ENCODE measurements at places on chromosomes 3 and 15. TPM values are rescaled to one million over a fixed set of nuclear protein-coding genes. Genes with fewer than 3 reads are reported as not detected.

GRCh38 chr3:52202384-52203077 is 4.6 kb downstream of the ALAS1 start:
- no peak overlapping the region for H3K4me3 ChIP-seq
- H3K36me3 ChIP-seq, result peaks cover 39% of the 10 kb centered on the region
- H3K27me3 ChIP-seq, result no peaks in the 10 kb centered on the region
- peaks cover 15% of the 10 kb centered on the region for H3K4me1 ChIP-seq
- DNase-seq, result no peak

DNA sequence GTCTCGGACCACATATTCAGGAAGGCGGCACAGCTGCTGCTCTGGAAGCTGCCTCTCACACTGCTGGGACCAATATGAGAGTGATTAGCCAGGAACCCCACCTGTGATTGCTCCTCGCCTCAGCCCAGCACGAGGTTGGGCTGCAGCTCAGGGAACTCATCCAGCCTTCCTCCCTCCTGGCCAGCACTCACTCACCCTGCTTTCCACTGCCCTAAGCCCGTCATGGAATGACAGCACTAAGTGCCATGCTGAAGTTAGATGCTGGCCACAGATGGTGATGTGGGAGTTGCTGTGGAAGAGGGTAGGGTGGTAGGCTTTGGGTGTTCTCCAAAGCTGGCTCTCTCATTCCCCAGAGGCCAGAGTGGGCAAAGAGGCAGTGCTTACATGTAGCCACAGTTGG is 7.3 kb downstream of the MST1R start:
- no peak overlapping the region for H3K27ac ChIP-seq
- H3K4me3 ChIP-seq, result no peak overlapping the region
- DNase-seq, result no peak

GRCh38 chr3:171056528-171056927 is 30.0 kb upstream of the SLC2A2 start:
- no peaks in the 10 kb centered on the region for H3K4me1 ChIP-seq
- DNase-seq, result no peak
- H3K27me3 ChIP-seq, result no peaks in the 10 kb centered on the region
- H3K27ac ChIP-seq, result no peak overlapping the region
- no peak overlapping the region for H3K4me3 ChIP-seq

GRCh38 chr15:52080031-52080430 is 32.5 kb downstream of the BCL2L10 start:
- no peak overlapping the region for H3K4me3 ChIP-seq
- H3K27me3 ChIP-seq, result no peaks in the 10 kb centered on the region
- DNase-seq, result no peak
- H3K4me1 ChIP-seq, result no peaks in the 10 kb centered on the region
- no peaks in the 10 kb centered on the region for H3K36me3 ChIP-seq

- no peaks in the 10 kb centered on the region for H3K27me3 ChIP-seq
- H3K36me3 ChIP-seq, result no peaks in the 10 kb centered on the region
- peaks cover 7% of the 10 kb centered on the region for H3K4me1 ChIP-seq
- no peak overlapping the region for H3K27ac ChIP-seq
- H3K4me3 ChIP-seq, result no peak overlapping the region
Measured at GRCh38 chr15:80264031-80264430, 12.0 kb upstream of the CTXND1 start.

DNA sequence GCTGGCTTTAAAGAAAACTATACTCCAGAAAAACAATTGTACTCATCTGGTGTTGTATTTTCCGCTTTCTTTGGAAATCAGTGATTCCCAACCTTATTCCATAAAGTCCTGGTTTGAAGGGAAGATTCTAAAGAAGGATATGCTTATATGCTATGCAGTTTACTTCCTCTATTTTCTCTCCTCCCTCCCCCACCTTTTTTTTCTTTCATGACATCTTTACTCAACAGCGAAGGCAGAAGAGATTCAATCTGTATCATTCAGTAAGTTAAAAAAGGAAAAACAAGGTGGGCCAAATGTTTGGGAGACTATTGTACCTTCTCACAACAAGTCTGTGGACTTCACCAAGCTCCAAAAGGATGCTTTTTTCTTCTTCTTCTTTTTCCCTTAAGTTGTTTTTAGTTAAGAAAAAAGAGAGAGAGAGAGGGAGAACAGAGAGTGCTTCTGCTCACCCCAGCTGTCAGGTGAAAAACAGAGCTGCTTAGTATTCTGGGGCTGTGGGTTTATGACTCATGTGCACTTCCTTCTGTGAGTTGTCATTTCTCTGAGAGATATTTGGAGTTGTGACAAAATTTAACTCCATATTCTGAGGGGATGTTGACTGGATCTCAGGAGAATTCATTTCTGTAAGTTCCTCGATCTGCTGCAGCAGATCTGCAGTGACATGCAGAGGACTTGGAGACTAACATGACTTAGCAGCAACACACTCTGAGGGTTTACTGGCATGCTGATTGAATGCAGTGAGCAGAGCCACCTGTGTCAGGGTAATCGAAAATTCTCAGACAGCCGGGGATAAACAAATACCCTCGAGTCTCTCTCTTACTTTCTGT is 70.7 kb downstream of the SSR3 start:
- H3K36me3 ChIP-seq, result no peaks in the 10 kb centered on the region
- H3K27ac ChIP-seq, result peak overlapping the region; percentile 17
- H3K4me3 ChIP-seq, result no peak overlapping the region
- no peaks in the 10 kb centered on the region for H3K4me1 ChIP-seq
- no peaks in the 10 kb centered on the region for H3K27me3 ChIP-seq

DNA sequence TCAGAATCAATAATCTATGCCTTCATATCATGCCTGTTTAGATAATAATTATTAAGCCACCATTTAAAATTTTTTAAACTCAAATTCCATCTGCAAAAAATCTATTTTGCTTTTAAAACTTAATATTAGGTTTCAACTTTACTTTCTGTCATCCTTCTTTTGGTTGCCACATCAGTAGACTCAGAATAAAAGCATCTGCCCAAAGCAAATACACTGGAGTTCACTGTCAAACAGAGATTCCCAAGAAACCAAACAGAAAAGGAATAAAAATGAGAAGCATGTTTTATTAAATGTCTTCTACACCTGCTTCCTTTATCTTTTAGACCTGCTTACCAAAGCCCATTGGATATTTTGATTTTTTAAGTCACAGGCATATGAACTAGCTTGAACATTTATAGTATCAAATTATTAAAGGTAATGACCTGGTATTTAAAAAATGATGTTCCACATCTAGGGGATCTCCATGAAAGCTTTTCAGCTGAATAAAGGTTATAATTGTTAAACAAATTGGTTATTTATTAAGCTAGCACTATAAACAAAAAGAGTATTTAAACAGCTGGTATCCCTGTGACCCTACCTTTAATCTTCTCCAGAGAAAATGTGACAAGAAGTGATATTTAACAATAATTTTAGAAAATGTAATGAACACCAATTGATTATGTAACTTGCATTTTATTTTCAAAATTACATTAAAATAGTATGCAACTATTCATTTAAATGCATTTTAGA is 62.5 kb downstream of the ALCAM start:
- H3K36me3 ChIP-seq, result no peaks in the 10 kb centered on the region
- no peak overlapping the region for H3K27ac ChIP-seq
- no peak for DNase-seq
- no peak overlapping the region for H3K4me3 ChIP-seq
- no peaks in the 10 kb centered on the region for H3K27me3 ChIP-seq
- no peaks in the 10 kb centered on the region for H3K4me1 ChIP-seq

- no peak overlapping the region for H3K4me3 ChIP-seq
- H3K27ac ChIP-seq, result no peak overlapping the region
- no peaks in the 10 kb centered on the region for H3K36me3 ChIP-seq
- no peaks in the 10 kb centered on the region for H3K27me3 ChIP-seq
- DNase-seq, result no peak
Measured at GRCh38 chr3:52182196-52182595, 15.8 kb upstream of the ALAS1 start.

DNA sequence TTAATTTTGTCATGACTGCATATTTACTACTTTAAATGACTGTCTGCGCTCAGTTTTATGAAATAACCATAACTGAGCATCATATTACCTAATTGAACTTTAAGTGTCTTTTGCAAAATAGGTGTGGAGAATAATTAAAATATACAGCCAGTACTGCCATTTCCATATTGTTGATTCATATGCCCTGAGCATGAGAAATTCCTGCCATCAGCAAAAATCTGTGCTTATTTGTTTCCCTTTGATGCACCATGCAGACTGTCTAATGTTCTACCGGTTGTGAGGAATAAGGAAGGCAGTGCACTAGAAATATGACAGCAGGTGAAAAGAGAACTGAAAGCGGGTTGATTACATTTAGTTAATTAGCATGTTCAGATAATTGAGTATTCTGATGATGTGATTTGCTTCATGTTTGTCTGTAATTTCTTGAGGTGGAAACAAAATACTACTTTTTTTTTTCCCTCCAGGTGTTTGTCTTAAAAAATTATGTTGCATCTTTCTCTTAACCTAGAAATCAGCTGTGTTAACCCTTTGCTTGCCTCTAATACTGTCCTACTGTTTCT is 229.4 kb upstream of the AZI2 start:
- H3K27ac ChIP-seq, result no peak overlapping the region
- no peaks in the 10 kb centered on the region for H3K36me3 ChIP-seq
- no peak overlapping the region for H3K4me3 ChIP-seq
- DNase-seq, result no peak
- H3K4me1 ChIP-seq, result no peaks in the 10 kb centered on the region

- DNase-seq, result peak; percentile 63
- H3K36me3 ChIP-seq, result no peaks in the 10 kb centered on the region
- peak overlapping the region; percentile 79 for H3K4me3 ChIP-seq
- peaks cover 4% of the 10 kb centered on the region for H3K27me3 ChIP-seq
- no peaks in the 10 kb centered on the region for H3K4me1 ChIP-seq
- peak overlapping the region; percentile 98 for H3K27ac ChIP-seq
Measured at GRCh38 chr3:18423401-18424212, 1.5 kb downstream of the SATB1 start.

- no peaks in the 10 kb centered on the region for H3K27me3 ChIP-seq
- H3K27ac ChIP-seq, result no peak overlapping the region
- H3K4me1 ChIP-seq, result no peaks in the 10 kb centered on the region
- H3K4me3 ChIP-seq, result no peak overlapping the region
- no peaks in the 10 kb centered on the region for H3K36me3 ChIP-seq
- no peak for DNase-seq
Measured at GRCh38 chr3:157301755-157302154, 134.9 kb upstream of the PTX3 start.

- no peaks in the 10 kb centered on the region for H3K27me3 ChIP-seq
- H3K36me3 ChIP-seq, result no peaks in the 10 kb centered on the region
- no peak overlapping the region for H3K4me3 ChIP-seq
- no peak for DNase-seq
- no peak overlapping the region for H3K27ac ChIP-seq
Measured at GRCh38 chr3:162602619-162603018, 1106.0 kb downstream of the OTOL1 start.

DNA sequence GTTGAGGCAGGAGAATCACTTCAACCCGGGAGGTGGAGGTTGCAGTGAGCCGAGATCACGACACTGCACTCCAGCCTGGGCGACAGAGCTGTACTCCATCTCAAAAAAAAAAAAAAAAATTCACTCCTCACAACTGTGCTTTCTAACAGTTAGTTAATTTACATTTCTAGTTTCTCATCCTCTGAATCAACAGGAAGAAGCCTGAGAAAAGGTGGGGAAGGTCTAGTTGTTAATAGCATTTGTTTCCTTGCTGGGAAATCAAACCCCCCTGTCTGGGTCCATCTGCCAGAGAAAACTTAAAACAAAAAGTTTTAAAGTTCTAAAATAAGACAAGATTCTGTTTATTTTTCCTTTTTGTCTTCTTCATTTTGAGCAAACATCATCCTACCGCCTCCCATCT is 62.3 kb downstream of the TMEM39A start:
- H3K4me1 ChIP-seq, result no peaks in the 10 kb centered on the region
- H3K36me3 ChIP-seq, result peaks cover 19% of the 10 kb centered on the region
- H3K27me3 ChIP-seq, result no peaks in the 10 kb centered on the region
- H3K4me3 ChIP-seq, result no peak overlapping the region
- H3K27ac ChIP-seq, result no peak overlapping the region

GRCh38 chr3:73592154-73593144 is 32.3 kb downstream of the PDZRN3 start:
- peaks cover 23% of the 10 kb centered on the region for H3K36me3 ChIP-seq
- no peak for DNase-seq
- H3K4me3 ChIP-seq, result no peak overlapping the region

DNA sequence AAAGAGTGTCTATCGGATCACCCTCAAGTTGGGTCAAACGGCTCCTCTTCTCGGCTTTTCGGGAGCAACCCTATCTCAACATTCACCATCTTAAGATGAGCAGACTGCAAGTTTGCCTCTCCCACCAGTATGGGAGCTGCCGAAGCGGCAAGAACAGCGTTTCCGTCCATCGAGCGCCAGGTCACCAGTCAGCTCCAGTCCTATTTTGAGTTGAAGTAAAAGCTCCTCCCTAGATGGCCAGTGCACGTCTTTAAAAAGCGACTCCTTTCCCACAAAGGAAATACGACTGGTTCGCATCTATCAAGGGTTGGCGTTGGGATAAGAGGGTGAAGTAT is 369 bp upstream of the U2SURP start:
- H3K4me1 ChIP-seq, result no peaks in the 10 kb centered on the region
- H3K4me3 ChIP-seq, result peak overlapping the region; percentile 62
- peak overlapping the region; percentile 99 for H3K27ac ChIP-seq
- H3K27me3 ChIP-seq, result no peaks in the 10 kb centered on the region
- no peaks in the 10 kb centered on the region for H3K36me3 ChIP-seq
- DNase-seq, result no peak

DNA sequence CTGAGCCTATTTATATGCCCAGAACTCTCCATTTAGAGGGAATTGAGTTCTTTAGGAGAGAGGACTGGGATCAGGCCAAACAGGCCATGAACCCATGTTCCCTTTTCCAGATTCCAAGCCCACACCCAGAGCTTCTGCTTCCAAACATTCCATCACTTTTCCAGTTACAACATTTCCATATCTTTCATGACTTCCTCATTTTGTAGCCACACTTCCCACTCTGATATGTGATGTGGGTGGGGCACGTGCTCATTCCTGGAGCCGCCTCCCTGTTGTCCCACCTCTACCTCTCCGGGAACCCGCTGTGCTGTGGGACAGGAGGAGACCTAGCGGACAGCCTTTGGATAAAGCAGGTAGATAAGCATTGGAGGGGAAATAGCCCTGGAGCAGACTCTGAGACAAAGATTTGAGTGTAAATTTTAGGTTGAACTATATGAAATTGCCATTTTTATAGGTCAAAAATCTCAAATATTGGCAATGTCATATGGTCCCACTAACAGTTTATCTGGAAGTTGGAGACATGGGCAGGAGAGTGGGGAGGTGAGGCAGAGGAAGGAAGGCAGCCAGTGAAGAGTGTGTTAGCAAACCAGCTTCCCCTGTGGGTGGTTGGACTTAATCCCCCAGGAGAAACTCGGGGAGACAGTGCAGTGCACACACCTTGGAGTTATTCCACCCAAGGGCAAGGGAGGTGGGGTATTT is 31.8 kb downstream of the CYP8B1 start:
- H3K4me1 ChIP-seq, result peaks cover 10% of the 10 kb centered on the region
- DNase-seq, result no peak
- H3K27me3 ChIP-seq, result no peaks in the 10 kb centered on the region
- H3K4me3 ChIP-seq, result no peak overlapping the region

GRCh38 chr3:71478568-71478967 is 105.0 kb downstream of the FOXP1 start:
- H3K4me1 ChIP-seq, result no peaks in the 10 kb centered on the region
- no peaks in the 10 kb centered on the region for H3K36me3 ChIP-seq
- H3K27me3 ChIP-seq, result no peaks in the 10 kb centered on the region
- no peak overlapping the region for H3K4me3 ChIP-seq

- no peak within 1 kb of the TSS for H3K27ac ChIP-seq
- H3K36me3 ChIP-seq, result no peaks in the 10 kb centered on the region
- no peaks in the 10 kb centered on the region for H3K27me3 ChIP-seq
- no peak within 1 kb of the TSS for H3K4me3 ChIP-seq
Measured at GRCh38 chr3:160676547-160677303, at the start of gene ARL14. TSS of gene ARL14 (plus strand) at chr3:160677160. CDS start at chr3:160677347, 187 bp downstream.

NEK11 gene
- 36.3 TPM for total RNA-seq

ADAMTSL3 gene
- total RNA-seq, result 58.2 TPM

C15orf39 gene
- total RNA-seq, result 57.7 TPM

CCDC174 gene
- total RNA-seq, result 25.0 TPM

LARP6 gene
- total RNA-seq, result 4.2 TPM

SEMA5B gene
- 0.31 TPM for total RNA-seq

ARNT2 gene
- total RNA-seq, result 4.5 TPM
